ENCODE measurements at places on chromosomes 1 and 21.

GRCh38 chr1:158177700-158178450 is 2.8 kb upstream of the CD1D start:
- peak; percentile 46 for DNase-seq

DNA sequence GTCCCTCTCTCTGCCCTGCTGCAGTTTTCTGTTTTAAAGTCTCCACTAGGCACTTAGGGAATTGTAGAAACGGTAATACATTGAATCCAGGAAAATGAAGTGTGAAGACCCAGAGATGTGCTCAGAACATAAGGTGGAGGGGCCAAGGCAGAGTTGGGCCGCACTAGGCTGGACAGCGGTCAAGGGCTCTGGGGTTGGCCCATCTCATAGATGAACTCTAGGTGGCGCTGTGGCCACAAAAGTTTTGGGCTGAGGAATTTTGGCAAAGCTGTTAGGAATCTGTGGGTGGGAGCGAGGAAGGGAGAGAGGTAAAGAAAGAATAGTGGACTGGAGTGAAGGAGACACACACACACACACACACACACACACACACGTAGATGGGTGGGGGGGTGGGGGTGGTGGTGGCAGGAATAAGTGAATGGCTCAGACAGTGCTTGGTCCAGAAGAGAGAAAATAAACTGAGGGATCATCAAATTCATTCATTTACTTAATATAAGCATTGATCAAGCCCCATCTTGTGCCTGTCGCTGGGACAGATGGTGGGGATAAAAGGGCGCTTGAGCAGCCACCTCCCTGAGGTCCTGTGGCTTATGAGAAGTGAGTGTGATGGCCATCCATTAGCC is 258.5 kb downstream of the TRABD2B start:
- peak; percentile 53 for DNase-seq

DNA sequence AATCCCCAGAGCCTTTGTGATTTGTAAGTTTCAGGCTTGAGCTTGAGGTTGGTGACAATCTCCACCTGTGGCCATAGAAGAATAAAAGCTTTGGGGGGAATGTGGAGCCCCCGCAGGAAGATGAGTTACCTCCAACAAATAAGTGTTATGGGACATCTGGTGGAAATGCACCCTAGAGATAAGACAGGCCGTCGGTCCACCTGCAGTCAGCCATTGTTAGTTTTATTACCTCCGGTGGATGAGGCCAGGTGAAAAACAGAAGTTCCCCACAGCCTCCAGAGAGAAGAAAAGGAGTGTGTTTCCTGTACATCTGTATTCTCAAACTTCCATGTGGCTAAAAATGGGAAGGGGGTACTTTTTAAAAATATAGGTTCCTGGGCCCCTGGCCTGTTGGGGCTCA is 137.4 kb downstream of the KAZN start:
- no peak for DNase-seq

- DNase-seq, result no peak
These were observed 35.1 kb downstream of the RABGAP1L start for GRCh38 chr1:174194461-174194860.

GRCh38 chr1:31218705-31219104 is 21.0 kb downstream of the NKAIN1 start:
- no peak for DNase-seq

DNA sequence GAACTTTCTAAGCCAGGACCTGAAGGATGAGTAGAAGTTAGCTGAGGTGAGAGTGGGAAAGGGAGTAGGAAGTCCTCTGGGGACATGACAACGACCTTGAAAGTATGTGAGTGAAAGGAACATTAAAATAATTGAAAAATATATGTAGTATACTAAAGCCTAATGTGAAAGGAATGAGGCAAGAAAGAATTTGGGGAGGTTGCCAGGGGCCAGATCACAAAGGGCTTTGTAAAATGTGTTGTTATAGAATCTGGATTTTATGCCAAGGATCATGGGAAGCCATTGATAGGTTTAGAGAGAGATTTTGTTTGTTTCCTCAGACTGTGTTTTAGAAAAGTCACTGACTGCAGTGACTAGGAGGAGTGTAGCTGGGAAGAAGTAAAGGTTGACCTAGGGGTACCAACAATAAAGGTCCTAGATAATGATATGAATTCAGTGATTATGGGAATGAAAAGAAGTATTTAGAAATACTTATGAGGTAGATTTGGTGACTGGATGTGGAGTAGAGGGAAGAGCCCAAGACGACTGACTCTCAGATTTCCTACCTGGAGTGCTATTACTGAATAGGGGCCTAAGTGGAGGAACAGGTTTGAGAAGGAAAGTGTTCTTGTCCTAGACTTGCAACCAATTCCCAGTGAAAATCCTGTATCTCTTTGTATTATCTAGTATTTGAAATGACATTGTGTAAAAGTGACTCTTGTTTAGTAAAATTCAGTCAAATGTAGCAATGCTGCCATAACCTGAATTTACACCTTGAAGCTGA is 179.8 kb downstream of the PHTF1 start:
- peak; percentile 2 for DNase-seq

GRCh38 chr1:14850563-14850962 is 252.1 kb downstream of the KAZN start:
- DNase-seq, result no peak

DNA sequence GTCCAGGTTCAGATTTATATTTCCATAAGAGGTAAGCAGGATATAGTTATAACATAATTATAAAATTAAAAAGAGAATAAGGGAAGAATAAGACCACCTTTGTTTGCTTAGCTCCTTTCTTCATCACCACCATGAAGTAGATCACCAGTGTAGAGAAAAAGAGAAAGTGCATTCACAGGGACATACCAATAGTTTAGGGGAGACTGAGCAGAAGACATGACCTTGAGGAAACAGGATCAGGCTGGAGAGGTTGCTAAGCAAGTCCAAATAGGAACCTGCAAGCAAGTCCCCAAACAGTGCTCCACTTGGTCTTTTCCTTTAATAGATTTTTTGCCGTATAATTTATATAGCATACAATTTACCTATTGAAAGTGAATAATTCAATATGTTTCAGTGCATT is 63.0 kb downstream of the KCNT2 start:
- DNase-seq, result no peak

DNA sequence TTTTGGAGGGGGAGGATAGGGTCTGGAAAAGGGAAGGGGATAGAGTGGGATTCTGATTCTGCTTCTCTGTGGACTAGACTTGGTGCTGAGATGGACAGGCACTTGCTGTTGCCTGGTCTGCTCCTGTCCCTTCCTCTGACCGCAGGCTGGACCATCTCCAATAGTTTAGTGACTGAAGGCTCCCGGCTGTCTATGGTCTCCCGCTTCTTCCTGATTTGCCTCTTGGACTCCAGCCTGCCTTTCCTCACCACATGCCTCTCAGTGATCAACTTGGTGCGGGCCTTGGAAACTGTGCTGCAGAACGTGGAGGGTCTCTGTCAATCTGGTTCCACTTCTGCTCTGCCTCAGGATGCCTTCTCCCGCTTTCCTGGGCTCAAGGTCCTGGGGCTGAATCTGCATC is 6.3 kb upstream of the ZSCAN20 start:
- no peak for DNase-seq

DNA sequence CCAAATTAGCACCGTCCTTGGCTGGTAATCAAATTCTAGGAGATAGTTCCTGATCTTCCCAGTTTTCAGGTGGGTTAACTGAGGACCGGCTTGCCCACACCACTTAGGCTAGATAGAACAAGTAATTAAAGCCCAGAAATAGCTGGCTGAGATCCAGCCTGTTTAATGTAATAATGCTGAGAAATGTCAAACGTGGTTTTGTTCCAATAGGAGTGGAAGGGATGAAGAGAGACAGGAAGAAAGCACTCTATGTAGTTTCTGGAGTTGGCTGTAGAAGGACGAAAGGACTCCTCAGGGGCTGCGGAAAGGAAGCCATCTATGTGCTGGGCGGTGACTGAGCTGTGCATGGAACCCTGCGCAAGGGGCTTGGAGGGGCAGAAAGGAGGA is 18.6 kb downstream of the NAV1 start:
- DNase-seq, result no peak

- DNase-seq, result peak; percentile 16
These were observed 28.9 kb upstream of the ADAM30 start for GRCh38 chr1:119924948-119925898.

DNA sequence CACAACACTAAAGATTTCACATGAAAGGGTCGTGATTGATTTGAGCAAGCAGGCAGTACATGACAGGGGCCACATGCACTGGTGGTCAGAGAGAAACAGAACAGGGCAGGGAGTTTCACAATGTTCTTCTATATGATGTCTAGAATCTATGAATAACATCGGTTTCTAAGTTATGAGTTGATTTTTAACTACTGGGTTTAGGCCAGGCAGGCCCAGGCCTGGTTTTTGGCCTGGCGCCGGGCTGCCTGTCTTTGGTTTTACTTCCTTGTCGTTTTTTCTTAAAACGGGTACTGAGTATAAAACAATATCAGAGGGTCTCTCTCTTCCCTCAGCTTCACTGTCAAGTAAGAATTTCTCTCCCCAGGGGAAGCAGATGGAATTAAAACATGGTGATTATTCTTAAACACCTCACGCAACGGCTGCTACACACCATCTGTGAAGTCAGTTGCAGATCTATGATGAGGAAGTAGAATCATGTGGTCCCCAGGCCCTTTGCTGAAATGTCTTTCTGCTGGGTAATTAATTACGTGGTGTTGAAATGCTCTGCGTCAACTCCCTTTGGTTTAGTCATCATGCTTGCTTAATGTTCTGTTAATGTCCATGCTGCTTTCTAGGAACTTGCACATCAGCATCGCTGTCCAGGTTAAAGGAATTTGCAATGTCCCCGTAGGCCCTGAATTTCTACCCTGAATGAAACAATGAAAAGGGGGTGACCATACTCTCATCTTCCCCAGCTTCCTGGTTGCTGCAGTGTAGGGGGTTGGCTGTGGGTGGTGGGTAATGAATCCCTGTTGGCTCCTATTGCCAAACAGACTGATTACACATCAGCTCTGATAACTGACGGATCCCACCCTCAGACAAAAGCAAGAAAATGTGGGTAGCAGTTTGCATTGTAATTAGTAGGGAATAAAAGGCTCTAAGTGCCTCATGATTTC is 70.3 kb downstream of the SERINC2 start:
- DNase-seq, result peak; percentile 100

DNA sequence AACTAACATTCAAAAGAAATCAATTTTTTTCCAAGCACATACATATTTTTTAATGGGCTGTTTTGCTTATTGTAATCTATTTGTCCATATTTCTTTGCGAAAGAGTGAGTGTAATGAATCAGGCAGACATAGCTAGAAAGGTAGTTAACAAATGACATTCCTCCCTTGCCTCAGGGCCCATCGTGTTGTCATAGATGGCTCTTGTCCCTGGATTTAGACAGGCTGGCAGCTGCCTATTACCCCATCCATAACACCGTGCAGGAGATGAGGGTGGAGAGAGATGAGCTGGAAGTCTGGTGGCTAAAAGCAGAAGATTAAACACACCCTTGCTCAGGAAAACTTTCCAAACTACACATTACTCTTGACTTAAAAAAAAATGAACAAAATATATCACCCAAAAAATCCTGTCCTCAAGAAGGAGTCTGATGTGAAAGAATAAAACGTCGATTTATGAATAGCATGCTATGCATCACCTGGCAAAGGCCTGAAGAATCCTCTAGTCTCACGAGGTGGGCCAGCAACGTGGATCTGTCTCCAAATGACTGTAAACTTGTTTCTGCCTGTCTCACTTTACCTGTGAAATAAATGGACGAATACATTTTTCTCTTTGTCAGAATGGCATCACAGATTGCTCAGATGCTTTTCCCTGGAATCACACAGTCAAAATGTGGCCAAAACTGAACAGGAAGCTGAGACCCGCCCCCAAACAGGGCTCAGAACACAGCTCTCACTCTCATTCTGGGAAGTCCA is 55.7 kb downstream of the C21orf91 start:
- DNase-seq, result no peak

DNA sequence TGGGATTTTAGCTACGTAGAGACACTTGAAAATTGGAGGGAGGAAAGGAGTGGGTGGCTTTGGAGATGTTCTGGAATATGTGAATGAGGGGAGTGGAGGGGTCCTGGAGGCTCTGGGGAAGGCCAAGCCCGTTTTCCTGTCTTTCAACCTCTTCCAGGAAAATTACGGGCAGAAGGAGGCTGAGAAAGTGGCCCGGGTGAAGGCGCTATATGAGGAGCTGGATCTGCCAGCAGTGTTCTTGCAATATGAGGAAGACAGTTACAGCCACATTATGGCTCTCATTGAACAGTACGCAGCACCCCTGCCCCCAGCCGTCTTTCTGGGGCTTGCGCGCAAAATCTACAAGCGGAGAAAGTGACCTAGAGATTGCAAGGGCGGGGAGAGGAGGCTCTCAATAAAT is 442 bp upstream of the RUSC1 start:
- DNase-seq, result no peak

GRCh38 chr1:230188826-230189225 is 121.8 kb downstream of the GALNT2 start:
- DNase-seq, result no peak

- peak; percentile 6 for DNase-seq
These were observed 534.5 kb downstream of the PTPRC start for GRCh38 chr1:199173356-199173755.

DNA sequence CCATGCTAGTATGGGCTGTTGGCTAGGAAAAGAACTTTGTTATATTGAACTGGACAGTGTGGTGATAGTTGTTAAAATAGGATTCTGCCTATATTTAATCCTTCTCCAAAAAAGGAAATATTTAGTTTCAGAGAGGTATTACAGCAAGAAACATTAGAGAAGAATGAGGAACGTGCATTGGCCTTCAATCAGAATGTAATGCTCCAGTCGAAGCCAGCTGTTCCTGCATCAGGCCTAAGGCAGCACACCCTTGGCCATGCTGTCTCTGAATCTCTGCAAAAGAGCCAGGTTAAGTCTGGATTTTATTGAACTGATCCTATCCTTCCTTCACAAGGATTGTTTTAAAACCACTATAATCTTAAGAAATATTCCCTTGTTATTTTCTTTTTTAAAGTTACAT is 35.3 kb upstream of the RALGPS2 start:
- no peak for DNase-seq

GRCh38 chr1:172324761-172325160 is 95.7 kb upstream of the C1orf105 start:
- no peak for DNase-seq

DNA sequence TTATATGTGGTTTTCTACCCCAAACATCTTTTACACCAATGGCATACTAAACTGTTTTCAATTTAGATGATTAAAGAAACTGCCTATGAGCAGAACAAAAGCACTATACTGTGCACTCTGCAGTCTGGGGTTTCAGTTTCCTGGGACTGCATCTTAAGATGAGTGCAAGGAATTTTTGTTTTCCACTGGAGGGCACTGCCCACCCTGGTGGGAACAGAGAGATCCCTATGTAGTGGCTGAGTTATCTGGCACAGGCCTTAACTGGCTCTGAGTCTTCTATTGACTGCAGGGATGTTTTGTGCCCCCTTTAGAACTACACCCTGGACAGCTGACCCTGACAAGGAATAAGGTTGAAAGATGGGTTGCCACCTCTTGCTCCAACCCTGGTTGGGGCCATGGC is 12.0 kb downstream of the PROK1 start:
- DNase-seq, result peak; percentile 17

GRCh38 chr1:177505905-177506590 is 335.3 kb downstream of the BRINP2 start:
- DNase-seq, result peak; percentile 70

- DNase-seq, result no peak
These were observed 4.1 kb downstream of the ANGPTL3 start for GRCh38 chr1:62601457-62601856.

Data from fibroblast of mammary gland (primary cell).